ENCODE measurements at places on chromosomes 11 and 22.

GRCh38 chr11:70621241-70621640, 222.9 kb downstream of the CTTN start:
- DNase-seq: no peak

DNA sequence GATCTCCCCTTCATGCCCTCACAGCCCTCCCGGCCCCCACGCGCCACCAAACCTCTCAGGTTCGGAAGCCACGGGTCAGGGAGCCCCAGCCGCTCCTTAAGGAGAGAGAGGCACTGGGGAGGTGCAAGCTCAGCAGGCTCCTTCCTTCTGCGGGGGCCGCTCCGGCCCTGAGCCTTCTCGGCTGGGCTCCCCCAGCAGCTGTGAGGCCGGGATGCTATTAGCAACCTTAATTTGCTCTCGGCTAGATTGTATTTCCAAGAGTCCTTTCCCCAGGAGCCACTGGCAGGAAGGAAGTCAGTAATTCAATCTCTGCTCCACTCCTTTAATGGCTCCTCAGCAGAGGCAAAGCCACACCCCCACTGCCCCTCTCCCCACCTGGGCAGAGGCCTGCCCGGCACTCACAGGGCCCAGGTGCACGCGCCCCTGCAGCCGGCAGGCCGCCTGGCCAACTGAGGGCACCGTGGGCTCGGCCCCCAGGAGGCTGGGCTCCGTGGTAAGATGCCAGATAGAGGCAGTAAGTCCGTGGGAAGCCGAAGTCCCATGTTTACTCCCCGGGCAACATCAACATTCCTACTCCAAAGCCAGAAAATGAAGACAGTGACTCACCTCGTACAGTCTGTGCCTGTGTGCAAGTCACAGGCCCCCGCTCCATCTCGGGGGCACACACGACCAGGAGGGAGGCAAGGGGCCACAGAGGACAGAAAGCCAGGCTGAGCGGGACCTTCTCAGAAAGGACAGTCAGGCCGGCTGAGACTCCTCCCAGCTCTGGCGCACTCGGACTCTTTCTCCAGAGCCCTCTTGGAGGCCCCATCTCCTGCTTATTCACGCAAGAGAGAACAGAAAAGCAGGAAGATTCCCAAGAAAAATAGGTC, 5.2 kb downstream of the IGSF9B start:
- DNase-seq: peak; percentile 70

GRCh38 chr11:115921540-115921939, 417.3 kb upstream of the CADM1 start:
- no peak for DNase-seq

- no peak for DNase-seq
Observed at GRCh38 chr11:119351232-119351631, 4.7 kb upstream of the MFRP start.

DNA sequence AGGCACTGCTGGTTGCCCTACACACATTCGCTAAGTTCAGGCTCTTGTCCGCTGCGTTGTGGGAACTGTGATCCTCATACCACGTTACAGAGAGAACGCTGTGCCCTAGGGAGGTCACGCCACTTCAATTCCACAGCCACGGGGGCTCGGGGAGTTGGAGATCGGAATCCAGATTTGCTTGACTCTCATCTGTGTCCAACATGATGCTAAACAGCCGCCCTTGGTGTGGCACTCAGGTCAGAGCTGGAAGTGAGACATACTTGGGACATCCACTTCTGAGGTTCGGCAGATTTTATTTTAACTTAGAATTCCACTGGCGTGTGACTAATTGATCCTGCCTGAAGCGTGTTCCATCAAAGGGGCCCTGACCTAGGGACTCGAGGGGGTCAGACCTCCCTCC, 41.7 kb downstream of the RIBC2 start:
- DNase-seq: no peak

DNA sequence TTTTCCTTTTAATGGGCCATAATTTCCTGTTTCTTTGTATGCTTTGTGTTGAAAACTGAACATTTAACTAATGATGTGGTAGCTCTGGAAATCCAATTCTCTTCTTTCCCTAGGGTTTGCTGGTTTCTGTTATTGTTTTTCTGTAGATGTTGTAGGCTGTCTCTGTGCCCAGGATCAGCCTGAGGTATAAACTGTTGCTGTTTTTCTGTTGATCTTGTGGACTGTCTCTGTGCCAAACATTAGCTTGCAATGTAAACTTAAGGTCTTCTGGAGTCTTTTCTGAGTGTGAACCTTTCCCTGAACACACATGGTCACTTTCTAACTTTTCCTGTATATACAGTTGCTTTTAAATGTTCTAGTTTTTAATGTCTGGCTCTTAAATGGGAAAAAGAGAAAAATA, 5.9 kb upstream of the TSKU start:
- no peak for DNase-seq

DNA sequence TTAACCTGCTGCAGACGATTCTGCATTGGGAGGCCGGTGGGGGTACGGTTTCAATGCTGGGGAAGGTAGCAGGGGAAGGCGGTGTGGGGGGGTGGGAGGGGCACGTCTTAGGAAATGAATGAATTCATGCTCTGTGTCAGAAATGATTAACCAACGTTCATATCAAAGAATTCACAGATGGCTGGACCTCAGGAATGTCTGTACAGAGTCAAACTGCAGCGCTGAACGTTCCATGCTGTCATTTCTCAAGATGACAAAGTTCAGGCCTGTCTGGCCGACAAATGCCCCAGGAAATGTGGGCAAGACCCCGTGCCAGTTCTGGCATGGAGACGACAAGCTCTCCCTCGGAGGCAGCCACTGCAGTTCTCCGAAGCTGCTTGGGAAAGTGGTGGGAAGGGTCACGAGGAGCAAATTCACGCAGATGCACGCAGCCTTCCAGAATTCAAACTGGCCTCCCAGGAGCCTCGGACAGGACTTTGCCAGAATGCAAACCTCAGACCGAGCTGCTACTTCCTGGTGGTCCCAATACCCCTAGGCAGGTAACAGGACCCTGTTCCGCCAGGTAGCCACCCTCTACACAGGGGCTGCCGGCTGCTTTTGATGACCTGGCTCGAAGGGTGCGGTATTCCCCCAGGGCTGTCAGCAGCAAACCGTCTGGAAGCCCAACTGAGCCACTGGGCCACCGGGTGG, 81.5 kb downstream of the TRMU start:
- no peak for DNase-seq

DNA sequence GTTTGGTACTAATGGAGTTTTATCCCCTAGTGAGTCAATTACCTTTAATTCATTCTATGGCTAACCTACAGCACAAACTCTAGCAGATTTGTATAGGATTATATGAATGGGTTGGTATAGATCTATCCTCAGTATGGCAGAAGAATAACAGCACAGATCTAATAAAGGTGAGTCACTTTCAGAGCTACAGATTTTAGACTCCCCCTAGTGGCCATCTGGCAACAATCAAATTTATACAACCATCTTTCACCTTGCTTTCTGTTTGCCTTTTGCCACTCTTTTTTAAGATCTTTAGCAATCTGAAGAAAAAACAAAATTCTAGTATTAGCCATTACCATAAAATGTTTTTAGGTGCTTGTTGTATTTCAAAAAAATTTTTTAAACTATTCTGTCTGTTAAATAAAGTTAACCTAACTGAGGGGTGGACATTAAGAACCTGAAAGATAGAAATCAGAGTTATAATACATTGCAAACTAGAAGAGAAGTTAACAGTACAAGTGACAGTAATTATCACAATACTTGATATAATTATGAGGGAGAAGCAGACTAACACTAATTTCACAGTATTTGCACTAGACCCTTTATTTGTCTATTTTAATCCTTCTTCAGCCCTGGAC, 25.8 kb downstream of the DDIAS start:
- DNase-seq: peak; percentile 55

DNA sequence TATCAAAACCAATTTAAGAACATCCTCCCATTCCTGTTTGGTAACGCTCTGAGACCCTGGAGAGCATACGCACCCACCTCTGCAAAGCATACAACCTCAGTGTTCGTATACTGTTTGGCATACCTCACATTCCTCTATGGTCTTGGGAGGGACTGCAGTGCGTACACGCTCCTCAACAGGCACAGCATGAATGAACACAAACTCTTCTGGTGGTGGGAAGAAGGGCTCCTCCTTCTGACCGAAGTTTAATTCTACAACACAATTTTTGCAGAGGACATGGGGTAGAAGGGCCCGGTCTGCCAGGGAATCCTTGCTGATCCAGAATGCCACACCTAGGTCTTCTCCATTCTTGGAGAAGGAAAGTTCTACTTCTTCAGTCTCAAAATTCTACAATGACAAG, 5.3 kb downstream of the HNRNPUL2 start:
- DNase-seq: no peak

DNA sequence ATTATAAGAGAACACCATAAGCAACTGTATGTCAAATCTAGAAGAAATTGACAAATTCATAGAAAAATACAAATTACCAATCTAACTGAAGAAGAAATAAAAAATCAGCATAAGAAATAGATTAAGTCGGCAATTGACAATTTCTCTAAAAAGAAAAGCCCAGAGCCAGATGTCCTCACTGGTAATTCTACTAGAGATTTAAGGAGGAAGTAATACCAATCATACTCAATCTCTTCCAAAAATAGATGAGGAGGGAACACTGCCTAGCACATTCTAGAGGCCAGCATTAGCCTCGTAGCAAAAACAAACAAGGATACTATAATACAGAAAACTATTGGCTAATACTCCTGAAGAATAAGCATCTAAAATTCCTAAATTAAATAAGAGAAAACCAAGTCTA, 40.4 kb upstream of the IGLL5 start:
- no peak for DNase-seq

- no peak for DNase-seq
Observed at GRCh38 chr22:39114112-39114511, 17.1 kb downstream of the APOBEC3H start.

DNA sequence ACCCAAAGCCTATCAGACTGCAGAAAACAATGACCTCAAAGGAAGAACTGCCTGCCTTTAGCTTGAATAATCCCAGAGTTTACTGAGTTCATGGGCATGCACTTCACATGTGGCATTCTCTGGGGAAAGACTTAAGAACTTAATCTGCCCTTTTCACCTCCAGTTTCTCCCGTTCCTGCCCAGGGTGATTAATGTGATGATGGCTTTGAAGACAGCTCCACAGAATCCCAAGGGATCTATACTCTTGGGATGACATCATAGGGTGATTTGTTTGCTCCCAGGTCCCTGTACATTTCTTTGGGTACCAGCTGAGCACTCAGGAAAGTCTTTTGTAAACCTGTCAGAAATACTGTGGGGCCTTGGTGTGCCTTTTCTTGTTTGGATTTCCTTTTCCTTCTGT, 14.0 kb downstream of the FJX1 start:
- no peak for DNase-seq

DNA sequence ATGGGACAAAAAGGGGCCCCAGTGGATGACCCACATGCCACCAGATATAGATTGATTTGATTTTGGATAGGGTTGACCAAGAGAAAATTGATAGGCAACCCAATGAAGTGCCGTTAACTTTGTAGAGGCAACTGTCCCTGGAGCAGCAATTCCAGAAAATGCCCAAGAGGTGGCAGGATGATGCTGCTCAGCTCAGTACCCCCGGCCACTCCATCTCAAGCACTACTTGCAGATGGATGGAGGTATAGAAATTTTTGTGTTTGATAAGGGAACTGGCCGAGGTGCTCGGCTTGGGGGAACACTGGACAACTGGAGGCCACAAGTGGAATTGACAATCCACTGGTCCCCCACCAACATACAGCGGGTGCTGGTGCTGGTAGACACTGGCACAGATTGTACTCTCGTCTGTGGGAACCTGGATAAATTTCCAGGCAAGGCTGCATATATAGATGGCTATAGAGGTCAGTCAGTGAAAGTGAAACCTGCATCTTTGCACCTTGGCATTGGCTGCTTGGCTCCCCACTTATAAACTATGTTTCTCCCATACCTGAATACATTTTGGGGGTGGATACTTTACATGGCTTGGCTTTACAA, 86.3 kb downstream of the CCDC83 start:
- DNase-seq: peak; percentile 27

GRCh38 chr11:71181566-71181965, 70.8 kb downstream of the SHANK2 start:
- no peak for DNase-seq

DNA sequence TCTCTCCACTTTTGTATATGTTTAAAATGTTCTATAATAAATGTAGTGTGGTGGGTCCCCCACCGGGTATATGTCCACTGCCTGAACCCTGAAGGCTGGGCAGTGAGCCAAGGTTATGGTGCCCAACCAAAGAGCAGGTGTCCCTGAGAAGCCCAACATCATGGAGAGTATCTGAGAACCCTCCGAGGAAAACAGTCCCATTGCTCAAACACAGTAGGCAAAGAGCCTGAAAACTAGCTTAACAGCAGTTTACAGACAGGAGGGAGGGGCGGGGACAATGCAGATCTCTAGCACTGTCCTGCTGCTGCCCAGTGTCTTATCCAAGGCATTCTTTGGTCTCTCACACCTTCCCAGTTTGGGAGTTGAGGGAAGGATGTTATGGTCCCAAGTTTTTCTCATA, 91.0 kb downstream of the TMPRSS5 start:
- DNase-seq: no peak

DNA sequence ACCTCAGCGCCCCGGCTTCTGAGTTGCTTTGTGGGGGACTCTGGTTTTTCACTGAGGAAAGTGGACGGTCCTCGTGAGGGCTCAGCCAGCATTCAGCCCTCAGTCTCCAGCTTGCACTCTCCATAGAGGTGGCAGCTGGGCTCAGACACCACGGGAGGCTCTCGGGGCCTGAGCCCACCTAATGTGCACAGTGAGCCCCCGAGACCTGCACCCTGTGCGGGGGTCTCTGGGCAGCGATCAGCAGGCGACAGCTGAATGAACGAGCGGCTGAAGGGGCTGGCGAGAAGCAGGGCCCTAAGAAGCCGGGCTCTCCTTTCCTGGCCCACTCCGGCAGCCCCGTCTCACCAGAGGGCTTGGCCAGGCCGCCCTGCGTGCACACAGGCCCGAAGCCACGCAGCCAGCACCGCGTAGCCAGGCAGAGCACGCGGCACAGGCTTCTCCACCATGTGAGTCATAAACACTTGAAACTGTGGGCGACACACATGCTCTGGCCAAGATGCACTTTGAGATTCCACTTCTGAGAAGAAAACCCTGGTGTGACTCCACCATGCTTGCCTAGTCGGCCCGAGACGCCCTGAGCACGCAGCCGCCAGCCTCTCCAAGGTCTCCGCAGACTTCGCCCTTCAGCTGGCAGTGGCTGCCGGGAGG, 28.0 kb downstream of the TOLLIP start:
- DNase-seq: no peak

GRCh38 chr22:21738966-21739365, 3.4 kb upstream of the YPEL1 start:
- DNase-seq: no peak

GRCh38 chr22:24444729-24445466, 17.5 kb downstream of the ADORA2A start:
- no peak for DNase-seq

DNA sequence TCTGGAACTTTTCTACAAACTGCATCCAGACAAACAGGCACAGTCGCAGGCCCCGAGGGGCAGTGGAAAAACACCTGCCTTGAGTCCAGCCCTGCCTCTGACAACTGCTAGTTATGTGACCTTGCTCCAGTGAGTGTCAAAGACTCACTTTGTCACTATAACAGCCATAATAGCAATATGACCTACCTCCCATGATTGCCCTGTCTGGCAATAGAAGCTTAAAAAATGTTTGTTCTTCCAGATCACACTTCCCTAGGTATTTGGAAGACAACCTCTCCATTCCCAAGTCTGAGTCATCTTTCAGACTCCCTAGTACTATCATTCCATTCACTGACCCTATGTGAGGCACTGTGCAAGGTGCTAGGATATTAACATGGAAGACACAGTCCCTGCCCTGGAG, 74.5 kb downstream of the RPL27A start:
- DNase-seq: no peak

- DNase-seq: no peak
Observed at GRCh38 chr11:85732965-85733364, 47.0 kb upstream of the CCDC89 start.

Data from NCI-H1436 (cell line).